ENCODE measurements at places on chromosomes 7 and 10.

DNA sequence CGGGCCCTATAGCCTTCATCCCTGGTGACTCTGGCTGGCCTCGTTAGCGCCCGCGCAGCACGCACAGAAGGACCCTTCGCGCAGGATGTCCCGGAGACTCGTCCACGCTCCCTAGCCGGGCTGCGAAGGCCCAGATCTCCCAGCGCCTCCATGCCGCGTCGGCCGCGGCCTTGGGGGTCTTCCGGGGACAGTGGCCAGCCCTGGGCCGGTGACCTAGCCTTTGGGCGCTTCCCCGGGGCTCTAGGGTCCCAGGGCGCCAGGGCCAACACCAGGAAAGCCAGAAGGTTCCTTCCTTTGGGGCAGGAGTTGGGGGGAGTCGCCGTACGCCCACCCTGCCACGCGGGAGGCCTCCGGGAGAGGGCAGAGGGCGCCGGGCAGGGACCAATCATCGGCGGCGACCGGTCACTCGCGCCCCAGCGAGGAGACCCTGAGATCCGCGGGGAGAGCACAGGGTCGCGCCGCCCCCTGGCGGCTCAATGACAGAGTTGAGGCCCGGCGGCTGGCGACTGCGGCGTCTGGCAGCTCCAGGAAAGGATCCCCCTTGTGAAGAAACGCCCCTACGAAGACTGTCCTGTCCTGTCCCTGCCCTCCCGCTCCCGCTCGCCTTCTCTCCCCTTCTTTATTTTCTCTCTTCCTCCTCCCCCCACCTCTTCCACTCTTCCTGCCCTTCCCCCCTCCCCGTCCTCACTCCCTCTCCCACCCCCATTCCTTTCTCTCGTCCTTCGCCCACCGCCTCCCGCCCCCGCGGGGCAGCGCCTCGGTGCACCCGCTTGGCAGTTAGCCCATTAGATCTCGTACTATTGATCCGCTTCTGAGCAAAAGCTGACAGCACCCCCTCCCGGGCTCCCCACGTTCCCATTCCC, 62.3 kb upstream of the LBX1 start:
- no peak for DNase-seq

- DNase-seq: no peak
Measured at GRCh38 chr10:26879744-26880143, 19.0 kb upstream of the ABI1 start.

DNA sequence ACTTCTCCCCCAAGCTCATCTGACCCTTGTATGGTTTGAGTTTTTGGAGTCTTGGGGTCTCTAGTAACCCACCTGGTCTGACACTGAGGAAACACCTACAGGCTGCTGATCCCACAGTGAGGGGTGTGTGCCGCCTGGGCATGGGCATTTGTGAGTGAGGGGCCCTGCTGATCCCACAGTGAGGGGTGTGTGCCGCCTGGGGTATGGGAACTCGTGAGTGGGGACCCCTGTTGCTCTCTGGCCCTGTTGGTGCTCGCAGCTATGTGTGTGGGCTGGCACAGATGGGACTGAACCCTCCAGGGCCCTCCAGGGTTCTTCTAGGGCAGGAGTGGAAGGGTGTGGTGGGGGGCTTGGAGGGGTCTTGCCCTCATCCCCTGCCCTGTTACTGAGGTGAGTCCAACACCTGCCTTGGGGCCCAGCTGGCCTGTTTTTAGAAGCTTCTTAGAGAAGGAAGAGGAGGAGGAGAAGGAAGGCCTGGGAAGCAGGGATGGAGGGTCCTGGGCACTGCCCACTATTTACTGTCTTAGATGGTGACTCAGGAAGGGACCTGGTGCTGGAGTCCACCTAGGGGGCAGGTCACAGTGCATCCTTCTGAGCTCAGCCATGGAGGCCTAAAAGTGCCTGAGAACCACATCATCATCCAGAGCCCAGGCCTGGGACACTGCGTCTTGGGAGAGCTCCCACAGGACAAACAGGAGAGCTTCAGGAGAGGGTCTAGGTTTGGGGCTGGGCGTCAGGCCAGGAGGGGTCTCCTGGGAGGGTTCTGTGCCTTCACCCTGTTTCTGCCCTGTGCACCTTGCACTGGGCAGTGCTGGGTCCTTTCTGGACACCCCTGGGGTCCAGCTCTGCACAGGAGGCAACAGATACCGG, 36.2 kb upstream of the ZNF716 start:
- DNase-seq: no peak

GRCh38 chr7:131095346-131095745, 232.3 kb upstream of the MKLN1 start:
- DNase-seq: no peak

GRCh38 chr7:143381427-143382125, 431 bp downstream of the ZYX start:
- no peak for DNase-seq

DNA sequence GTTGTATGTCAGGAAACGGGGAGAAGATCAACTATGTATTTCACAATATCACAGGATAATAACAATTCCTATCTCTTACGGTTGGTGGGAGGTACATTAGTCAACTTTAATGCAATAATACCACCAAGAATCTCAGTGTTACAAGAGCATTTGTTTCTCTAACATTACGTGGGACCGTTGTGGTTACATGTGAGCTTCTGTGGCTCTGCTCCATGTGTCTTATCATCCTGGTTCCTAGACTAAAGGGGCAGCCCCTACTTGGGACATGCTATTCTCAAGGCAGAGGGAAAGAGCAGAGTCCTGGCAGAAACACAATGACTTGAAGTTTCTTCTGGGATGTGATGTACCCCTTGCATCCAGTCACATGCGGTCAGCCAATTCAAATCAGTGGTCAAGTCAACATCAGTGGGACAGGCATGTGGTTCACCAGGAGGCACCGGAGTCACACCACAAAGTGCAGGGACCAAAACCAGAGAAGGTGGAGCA, 2.5 kb upstream of the ZNF22 start:
- no peak for DNase-seq

DNA sequence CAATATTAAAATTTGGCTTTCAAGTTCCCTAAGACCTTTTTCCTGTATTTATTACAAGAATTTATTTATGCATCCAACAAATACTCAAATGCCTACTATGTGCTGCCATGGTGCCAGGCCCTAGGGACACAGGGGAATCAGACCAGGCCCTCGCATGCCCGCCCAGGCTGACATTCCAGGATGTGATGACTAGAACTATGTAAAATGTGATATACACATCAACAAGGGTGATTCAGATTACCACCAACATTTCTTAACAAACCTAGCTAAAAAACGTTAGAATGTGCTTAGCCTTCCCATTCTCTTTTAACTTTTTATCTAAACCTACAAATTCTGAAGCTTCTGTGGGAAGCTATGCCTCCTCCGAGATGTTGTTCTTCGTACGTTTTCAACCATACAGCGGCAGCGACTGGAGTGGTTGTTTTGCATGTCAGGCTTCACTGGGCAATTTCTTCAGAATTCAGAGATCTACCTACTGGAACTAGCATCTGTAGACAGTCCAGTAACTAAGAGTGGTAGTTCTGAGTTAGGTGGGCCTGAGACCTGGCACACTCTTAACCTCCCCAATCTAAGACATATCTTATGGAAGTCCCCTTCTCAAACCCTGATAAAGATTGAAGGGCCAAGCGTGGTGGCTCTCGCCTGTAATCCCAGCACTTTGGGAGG, 22.1 kb downstream of the GNA12 start:
- no peak for DNase-seq

- no peak for DNase-seq
Measured at GRCh38 chr7:20013536-20013935, 203.6 kb downstream of the MACC1 start.

- no peak for DNase-seq
Measured at GRCh38 chr10:47041396-47042198, 130.4 kb downstream of the PTPN20 start.

DNA sequence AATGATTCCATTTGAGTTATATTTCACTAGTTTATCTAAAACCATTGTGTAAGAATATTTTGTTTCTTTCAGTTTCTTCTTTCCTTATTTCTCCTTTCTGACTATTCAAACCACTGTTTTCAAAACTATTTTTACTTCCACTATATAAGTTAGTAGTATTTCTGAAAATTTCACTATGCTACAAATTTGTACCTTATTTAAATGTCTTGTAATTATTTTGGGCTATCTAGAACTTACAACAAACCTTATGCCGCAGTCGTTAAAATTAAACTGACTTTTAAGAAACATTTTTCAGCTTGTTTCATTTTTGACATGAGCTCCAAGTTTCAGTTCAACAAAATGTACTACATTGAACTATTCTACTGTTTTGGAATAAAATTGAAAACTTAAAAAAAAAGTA, 1.8 kb downstream of the TFEC start:
- no peak for DNase-seq

GRCh38 chr7:148374396-148375259, 215.9 kb upstream of the C7orf33 start:
- DNase-seq: no peak

- DNase-seq: no peak
Measured at GRCh38 chr7:46157404-46157803, 236.3 kb upstream of the IGFBP3 start.
